Spinal cord (tissue), 10 donors: ENCODE measurements at places on chromosomes 7 and 10. TPM values are rescaled to one million over a fixed set of nuclear protein-coding genes. Genes with fewer than 3 reads are reported as not detected.

Gene TEX36
- polyA plus RNA-seq: not detected

Gene CYP3A5
- polyA plus RNA-seq: 2.6 TPM

DNA sequence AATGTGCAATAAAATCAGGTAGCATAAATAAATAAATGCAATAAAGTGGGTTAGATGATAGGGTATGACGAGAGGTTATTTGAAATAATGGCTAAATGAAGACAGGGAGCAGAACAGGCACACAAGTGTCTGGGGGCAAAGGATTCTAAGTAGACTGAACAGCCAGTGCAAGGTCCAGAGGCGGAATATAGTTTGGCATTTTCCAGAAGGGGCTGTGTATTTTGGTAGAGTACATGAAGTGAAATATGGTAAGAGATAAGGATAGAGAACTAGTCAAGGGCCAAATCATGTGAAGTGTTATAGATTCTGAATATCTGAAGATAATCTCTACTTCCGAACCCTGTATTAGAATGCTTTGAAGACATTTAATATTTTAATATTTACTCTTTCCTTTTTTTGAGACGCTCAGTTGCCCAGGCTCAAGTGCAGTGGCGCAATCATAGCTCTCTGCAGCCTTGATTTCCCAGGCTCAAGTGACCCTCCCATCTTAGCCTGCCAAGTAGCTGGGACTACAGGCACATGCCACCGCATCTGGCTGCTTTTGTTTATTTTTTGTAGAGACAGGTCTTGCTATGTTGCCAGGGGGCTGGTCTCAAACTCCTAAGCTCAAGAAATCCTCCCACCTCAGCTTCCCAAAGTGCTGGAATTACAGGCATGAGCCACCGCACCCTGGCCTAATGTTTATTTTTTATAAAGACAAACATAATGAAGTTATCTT is 44.4 kb upstream of the CD36 start:
- DNase-seq: no peak

GRCh38 chr7:128155100-128155740 is 85.9 kb upstream of the LEP start:
- DNase-seq: peak; percentile 28

GRCh38 chr7:155560982-155561686 is 14.8 kb upstream of the CNPY1 start:
- DNase-seq: no peak

- no peak for DNase-seq
Observed at GRCh38 chr7:98571006-98571405, 46.1 kb upstream of the NPTX2 start.

GRCh38 chr7:5501465-5501864 is 77.8 kb upstream of the TNRC18 start:
- DNase-seq: no peak
